CD8-positive, alpha-beta memory T cell (primary cell): ENCODE measurements at places on chromosomes 12 and 14. TPM values are rescaled to one million over a fixed set of nuclear protein-coding genes. Genes with fewer than 3 reads are reported as not detected.

- no peak for DNase-seq
- H3K27ac ChIP-seq: no peak overlapping the region
- no peak overlapping the region for H3K4me3 ChIP-seq
- no peaks in the 10 kb centered on the region for H3K27me3 ChIP-seq
These were observed 233.8 kb downstream of the ITPR2 start for GRCh38 chr12:26599096-26599695.

GRCh38 chr14:61064856-61065255 is 83.8 kb downstream of the SLC38A6 start:
- no peaks in the 10 kb centered on the region for H3K4me1 ChIP-seq
- H3K36me3 ChIP-seq: no peaks in the 10 kb centered on the region
- DNase-seq: no peak
- H3K27me3 ChIP-seq: no peaks in the 10 kb centered on the region
- no peak overlapping the region for H3K4me3 ChIP-seq

GRCh38 chr14:100056964-100057795 is 8.0 kb upstream of the EVL start:
- H3K27me3 ChIP-seq: no peaks in the 10 kb centered on the region
- peaks cover 52% of the 10 kb centered on the region for H3K4me1 ChIP-seq
- no peaks in the 10 kb centered on the region for H3K36me3 ChIP-seq
- no peak overlapping the region for H3K4me3 ChIP-seq
- DNase-seq: no peak

- no peak overlapping the region for H3K4me3 ChIP-seq
- H3K36me3 ChIP-seq: no peaks in the 10 kb centered on the region
- no peaks in the 10 kb centered on the region for H3K27me3 ChIP-seq
- H3K27ac ChIP-seq: no peak overlapping the region
- no peaks in the 10 kb centered on the region for H3K4me1 ChIP-seq
These were observed 678.4 kb downstream of the MED13L start for GRCh38 chr12:115598871-115599811.

The SYCP3 gene
- 0.14 TPM for polyA plus RNA-seq

The ADAMTS20 gene
- not detected for polyA plus RNA-seq

The RTL1 gene
- polyA plus RNA-seq: not detected

The SOCS4 gene
- polyA plus RNA-seq: 2.3 TPM

The MIA2 gene
- 27.8 TPM for polyA plus RNA-seq

The LHX5 gene
- not detected for polyA plus RNA-seq
